ENCODE measurements at places on chromosomes 6 and 20.

DNA sequence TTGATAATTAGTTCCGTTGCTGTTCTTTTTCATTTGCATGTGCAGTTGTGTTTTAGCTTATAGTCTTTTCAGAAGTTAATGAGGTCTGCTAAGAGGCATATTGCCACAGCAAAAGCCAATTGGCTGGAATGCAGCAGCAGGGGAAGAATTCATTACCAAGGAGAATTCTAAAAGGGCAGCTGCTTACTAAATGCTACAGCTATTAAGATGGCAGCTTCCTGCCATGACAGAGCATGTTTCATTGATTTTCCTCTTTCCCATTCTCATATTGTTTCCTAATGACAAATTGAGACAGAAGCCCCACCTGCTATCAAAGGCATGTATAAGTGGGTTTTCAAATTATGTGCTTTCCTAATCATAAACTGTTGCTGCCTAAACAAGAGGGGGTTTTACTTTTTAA, 66.6 kb downstream of the CLVS2 start:
- no peak for DNase-seq

DNA sequence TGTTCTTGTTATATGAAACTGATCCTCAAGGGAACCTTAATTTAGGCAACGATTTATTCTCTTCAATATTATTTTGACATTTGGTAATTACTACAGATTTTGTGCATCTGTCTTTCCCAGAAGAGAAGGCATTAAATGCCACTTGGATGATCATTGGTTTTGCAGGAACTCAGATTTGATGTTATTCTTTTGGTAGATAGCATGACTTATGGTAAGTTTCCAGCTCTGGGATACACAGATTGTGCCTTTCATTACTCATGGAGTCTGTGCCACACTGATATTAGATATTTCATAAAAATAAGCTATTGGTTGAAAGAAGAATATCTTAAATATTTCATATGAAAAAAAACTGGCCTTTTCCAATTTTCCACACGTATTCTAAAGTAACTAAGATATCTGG, 120.1 kb downstream of the AIG1 start:
- no peak for DNase-seq

GRCh38 chr6:12030993-12031550, 19.0 kb downstream of the HIVEP1 start:
- no peak for DNase-seq

GRCh38 chr20:371755-372542, 8.6 kb upstream of the TRIB3 start:
- no peak for DNase-seq

DNA sequence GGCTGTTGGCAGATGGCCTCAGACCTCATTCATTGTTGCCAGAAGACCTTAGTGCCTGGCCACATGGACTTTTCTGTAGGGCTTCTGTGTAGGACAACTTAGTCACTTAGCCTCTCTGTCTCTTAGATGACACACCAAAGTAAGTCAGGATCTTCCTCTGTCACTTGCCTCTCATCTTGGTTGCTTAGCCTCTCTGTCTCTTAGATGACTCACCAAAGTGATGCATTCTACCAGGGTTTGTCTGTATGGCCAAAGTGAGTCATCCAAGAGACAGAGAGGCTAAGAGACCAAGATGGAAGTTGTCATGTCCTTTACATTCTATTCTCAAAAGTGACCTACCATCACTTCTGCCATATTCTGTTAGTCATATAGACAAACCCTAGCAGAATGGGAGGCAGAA, 255.9 kb upstream of the DEFB112 start:
- DNase-seq, result no peak

GRCh38 chr6:170035901-170036304, 255.0 kb downstream of the DLL1 start:
- no peak for DNase-seq

- DNase-seq, result no peak
Observed at GRCh38 chr6:75145976-75146375, 59.9 kb downstream of the COL12A1 start.

DNA sequence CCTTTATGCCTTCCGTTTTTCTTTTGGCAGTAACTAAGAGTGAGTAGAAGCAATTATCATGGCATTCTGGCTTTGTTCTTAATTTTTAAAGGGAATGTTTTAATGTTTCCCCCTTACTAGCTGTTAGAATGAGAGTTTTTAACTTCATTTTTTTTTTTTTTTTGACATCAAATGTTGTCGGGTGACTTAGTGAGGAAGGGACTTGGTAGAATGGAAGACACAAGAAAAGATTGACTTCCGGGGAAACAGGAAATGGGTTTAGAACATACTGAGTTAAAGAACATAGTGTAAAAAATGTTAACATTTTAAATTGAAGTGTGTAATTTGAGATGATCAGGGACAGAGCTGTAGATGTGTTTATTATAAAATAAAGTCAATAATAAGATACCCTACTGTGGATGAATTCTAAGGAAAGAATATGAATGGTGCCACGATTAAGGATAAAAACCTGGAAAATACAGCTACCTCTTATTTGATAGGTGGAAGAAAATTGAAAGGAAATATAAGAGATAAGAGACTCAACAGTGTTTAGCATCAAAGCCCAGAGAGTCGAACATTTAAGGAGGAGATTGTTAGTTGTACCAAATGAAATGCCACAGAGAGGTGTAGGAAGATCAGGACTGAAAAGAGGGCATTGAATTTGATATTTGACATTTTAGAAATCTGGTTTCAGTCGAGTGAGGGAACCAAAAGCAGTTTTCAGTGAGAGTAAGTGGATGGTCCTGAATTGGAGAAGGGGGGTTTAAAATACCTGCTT, 9.4 kb downstream of the HSF2 start:
- DNase-seq, result no peak

- DNase-seq, result no peak
Observed at GRCh38 chr6:1336246-1336843, 24.4 kb downstream of the FOXQ1 start.

DNA sequence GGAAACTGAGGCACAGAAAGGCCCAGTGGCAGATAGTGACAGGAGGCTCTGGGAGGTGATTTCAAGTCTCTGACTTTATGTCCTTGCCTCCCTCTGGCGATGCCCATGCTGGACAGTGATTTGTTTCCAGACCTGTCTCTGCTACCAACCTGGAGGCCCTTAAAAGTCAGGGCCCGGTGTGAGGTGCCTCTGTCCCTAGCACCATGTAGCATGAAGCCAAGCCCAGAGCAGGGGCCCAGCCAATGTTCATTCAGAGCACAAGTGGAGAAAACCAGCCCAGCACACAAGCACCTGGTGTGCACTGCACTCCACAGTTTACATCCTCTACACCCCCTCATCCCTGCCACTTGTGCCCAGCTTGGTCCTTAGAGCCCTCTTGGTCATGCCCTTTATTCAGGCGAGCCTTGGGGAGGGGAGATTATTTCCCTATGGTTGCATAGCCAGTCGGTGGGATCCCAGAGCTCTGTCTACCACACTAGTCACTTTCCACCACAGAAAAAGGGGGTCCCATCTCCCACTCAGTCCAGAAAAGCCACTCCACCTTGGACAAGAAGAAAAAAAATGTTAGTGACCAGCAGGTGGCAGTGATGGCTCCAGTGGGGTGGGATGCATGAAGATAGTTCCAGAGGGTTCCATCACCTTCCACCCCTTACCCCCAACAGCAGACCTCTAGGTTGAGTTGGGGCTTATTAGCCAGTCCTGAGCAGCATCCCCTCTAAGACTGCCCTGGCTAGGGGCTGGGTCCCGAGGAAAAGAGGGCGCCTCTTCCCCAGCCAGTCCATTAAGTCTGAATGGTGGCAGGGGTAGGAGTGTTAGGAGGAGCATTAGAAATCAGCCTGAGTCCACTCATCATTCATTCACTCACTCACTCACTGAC, 30.9 kb downstream of the KIAA1755 start:
- DNase-seq, result no peak

GRCh38 chr20:17796091-17796563, 96.4 kb downstream of the BANF2 start:
- no peak for DNase-seq

- DNase-seq, result no peak
Observed at GRCh38 chr20:49893242-49894072, 21.9 kb downstream of the SPATA2 start.

DNA sequence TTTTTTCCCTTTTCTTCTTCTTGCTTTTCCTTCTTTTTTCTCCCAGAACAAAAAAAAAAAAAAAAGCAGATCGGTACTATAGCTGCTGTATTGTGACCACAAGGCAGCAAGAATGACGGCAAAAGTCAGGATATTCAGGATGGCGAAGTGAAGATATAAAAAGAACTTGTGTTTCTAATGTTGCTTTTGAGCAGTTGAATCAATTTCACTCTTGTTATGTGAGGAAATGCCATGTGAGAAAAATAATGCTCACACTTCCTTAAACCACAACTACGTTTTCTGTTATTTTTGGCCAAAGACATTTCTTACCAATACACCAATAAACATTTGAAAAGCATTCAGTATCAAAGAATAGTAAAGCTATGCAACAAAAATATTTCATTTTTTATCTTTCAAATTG, 510.5 kb downstream of the HACE1 start:
- no peak for DNase-seq

GRCh38 chr6:44811456-44811855, 423.9 kb downstream of the CDC5L start:
- no peak for DNase-seq

GRCh38 chr6:47414423-47415167, 63.0 kb upstream of the CD2AP start:
- DNase-seq, result no peak

- no peak for DNase-seq
Observed at GRCh38 chr20:12211361-12211760, 293.7 kb downstream of the BTBD3 start.

- DNase-seq, result no peak
Observed at GRCh38 chr6:77633471-77633870, 19.4 kb upstream of the MEI4 start.

DNA sequence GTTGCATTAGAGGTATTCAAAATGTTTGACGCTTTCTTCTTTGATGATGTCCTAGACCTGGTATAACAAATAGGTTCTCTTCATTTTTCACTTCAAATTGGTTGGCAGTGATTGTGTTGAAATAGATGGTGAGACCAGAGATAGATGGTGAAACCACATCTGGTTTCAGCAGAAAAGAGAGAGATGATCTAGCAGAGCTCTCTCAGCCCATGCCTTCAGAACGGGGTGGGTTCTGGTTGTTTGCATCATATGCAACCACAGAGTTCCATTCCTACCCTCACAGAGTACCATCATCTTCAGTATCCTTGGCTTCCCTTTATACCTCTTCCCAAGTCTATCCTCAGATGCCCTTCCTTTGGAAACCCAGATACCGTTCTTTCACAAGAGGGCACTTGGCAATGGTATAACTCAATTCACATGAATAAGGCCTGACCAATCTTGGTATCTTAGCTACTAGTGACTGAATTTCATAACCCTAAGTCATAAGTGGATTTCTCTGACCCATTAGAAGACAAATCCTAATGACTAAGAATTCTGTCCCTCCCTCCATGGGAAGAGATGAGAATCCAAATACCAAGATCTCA, 93.7 kb downstream of the UBE3D start:
- DNase-seq, result no peak

- no peak for DNase-seq
Observed at GRCh38 chr20:56537997-56538396, 5.0 kb downstream of the FAM209B start.

DNA sequence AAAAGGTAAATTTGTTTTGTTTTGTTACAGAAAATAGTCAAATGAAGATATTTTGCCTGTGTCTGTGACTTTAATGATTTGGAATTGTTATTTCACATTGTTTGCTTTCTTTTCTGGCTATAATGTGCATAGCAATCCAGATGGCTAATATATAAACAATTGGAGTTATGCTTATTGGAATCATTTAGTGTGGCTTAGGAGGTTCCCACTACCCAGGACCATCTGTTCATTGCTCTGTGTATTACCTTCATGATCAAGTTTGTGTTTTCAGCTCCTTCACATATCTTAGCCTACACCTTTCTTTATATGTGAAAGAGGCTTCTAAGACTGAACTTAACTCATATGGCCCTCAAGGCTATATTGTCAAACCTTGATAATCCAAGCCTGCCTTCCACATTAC, 232.9 kb downstream of the BCKDHB start:
- no peak for DNase-seq

DNA sequence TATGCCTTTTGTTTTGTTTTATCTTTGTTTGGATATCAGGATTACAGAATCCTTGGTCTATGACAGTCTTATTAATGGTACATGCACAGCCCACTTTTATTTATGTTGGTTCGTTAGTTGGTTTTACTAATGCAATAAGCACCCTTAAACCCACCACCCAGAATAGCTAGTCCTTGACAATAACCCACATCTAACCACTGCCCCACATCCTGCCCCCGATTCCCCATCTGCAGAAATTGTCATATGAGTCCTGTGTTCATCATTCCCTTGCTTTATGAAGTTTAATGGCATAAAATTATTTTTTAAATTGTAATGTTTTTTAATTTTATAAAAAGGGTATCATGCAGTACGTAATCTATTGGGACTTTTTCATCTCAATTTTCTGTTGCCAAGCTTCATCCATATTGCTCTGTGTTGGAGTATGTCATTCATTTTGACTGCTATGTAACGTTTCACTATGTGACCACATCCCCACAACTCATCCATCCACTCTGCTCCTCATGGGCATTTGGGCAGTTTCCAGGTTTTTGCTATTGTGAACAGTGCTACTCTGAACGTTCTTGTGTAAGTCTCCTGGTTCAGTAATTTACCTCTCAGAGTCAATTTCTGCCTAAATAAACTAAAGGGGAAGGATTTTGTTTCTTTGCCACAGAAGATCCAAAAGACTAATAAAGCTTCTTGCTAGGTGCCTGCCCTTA, 150.4 kb downstream of the MRPL14 start:
- no peak for DNase-seq

DNA sequence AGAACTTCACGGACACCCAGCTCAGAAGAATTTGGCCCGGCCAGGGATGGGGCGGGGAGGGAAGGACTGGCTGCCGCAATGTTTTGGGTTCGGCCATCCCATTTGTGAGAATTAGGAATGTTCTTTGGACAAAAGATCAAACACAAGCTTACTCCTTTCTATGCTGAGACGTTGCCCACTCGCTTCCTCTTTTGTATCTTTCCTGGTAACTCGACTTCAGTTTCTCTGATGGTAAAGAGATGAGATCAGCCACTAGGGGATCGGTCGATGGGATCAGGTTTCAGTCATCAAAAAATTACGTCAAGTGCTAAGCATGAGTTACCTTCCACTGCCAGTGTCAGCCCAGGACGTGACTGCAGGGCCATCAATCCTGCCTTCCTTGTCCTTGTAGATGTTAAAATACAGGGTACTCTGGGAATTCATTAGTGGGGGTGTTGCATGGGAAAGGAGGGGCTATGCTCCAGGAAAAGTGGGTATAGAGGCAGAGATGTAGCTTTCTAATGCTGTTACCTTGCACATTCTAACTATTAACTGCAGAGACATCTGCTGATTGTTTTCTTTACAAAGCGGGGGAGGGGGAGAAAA, 190.2 kb downstream of the TSHZ2 start:
- DNase-seq, result no peak

- DNase-seq, result no peak
Observed at GRCh38 chr6:7697432-7697819, 28.5 kb upstream of the BMP6 start.
